NCI-H1105 treated with DMSO at 0.1 percent for 48 hours (cell line): ENCODE measurements at places on chromosomes 7 and 10.

- DNase-seq: peak; percentile 44
Observed at GRCh38 chr7:93245525-93246432, 13.6 kb downstream of the VPS50 start.

DNA sequence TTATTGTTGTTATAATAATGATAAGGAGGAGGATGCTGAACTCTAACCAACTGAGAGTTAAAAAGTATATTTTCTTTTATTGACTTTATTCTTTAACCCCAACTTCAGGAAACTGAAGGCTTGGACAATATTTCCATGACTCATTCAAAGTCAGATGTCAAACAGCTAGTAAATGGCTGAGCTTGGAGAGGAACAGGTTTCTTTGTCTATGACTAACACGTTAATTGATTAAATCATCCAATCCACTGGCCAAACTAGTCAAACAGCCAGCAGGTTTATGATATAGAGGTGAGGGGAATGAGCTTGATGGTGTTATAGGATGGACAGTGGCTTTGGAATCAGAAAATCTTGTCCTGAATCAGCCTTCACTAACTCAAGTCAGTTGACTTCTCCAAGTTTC, 119.1 kb upstream of the WDR11 start:
- DNase-seq: no peak

DNA sequence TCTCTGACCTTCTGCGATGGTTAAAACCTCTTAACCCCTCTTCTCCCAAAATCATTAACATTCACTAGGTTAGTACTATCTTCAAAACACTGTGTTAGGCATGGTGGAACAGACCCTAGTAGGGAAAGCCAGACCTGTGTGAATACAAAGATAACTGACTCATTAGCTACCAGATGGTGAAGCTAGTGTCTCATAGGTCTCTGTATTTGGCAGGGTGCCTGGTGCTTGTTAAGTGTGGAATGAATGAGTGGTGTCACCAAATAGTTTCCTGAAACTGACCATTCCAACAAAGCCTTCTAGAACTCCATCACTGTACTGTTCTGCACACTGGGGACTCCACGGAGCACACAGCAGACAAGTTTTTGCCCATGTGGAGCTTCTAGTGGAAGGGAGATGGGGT, 27.7 kb upstream of the TM9SF3 start:
- DNase-seq: peak; percentile 0

DNA sequence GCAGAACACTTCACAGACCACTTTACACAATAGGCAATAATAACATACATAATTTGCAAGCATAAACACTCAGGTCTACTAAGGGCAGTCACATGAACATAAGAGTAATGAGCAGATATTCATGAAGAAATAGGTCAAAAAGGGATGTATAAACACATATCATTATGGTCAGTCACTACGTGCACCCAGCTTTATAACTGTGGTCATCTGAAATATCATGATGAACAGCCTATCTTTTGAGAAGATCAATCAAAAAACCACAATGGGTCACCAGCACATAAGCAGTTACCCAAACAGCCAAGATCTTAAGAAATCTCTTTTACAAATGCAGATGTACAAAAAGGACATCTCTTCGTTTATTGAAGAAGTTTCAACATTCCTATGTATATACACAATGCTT, 35.5 kb upstream of the DRGX start:
- DNase-seq: no peak

DNA sequence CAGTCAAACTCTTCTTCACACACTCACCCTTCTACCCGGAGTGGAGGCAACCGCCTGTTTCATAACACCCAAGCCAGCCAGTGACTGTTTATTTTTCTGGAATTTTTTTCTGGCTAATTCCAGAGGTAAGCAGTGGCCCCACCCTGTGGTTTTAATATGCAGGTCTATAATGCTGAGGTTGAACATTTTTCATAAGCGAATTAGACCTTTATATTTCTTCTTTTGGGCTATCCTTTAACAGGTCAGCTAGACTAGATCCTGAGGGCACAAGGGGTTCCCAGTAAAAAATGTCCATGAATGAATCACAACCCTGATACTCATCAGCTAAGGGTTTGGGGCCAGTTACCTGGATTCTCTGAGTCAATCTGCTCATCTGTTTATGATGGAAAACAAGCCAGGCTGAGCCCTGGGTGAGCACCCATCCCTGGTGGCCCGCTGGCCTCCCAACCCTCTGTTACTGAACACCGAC, 76.2 kb downstream of the GRB10 start:
- DNase-seq: no peak

- no peak for DNase-seq
Observed at GRCh38 chr10:32308027-32308603, 38.8 kb downstream of the EPC1 start.

DNA sequence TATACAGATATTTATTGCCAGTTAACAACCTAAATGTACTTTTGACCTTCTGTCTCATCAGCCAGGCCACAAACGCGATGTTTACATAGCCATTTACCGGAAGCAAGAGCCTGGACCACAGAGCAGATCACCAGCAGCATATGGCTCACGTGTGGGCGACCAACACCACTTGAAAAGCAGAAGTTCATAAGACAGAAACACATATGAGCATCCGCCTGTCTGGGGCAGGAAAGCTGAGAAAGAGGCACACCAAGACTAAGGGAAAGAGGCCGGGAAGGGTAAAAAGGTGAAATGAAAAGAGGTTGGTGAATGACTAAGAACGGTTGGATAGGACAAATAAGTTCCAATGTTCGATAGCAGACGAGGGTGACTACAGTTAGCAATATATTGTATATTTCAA, 1.3 kb downstream of the ABCB1 start:
- no peak for DNase-seq

GRCh38 chr10:33947544-33947943, 613.1 kb upstream of the NRP1 start:
- no peak for DNase-seq

- DNase-seq: no peak
Observed at GRCh38 chr10:113947184-113948041, 93.0 kb downstream of the NHLRC2 start.

DNA sequence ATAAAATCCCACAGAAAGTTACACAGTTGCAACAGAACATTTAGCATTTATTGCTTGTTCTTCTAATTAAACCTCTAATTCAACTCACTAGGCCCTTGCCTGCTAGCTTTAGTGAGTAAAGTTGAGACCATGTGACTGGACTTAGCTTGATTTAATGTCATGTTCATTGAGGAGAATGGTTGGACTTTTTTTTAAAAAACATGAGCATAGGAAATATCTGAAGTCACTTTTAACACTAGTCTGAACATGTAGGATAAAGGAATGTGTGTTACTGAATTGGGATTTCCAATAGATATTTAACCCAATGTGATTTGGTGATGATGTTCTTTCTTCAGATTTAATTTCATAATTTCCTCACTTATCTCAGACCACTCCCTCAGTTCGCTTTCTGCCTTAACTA, 24.6 kb upstream of the GLCCI1 start:
- no peak for DNase-seq

DNA sequence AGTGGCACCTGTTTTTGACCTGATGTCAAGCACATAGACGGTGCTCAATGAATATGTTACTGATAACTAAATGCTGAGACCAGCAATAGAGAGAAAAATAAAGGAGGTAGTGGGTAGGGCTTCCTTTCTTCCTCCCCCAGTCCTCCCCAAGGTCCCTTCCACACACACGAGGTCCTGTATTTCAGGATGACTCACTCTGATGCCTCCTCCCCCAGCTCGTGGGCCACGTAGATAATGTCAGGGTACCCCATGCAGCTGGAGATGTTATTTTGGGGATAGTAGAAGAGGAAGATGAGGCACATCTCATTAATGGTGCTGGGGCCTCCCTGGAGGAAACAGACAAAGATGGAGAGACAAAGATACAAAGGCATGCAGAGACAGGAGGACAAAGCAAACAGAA, 17.3 kb downstream of the PRSS58 start:
- DNase-seq: no peak

- no peak for DNase-seq
Observed at GRCh38 chr10:11724938-11725776, 17.0 kb upstream of the ECHDC3 start.

GRCh38 chr10:131886237-131886636, 14.6 kb upstream of the PPP2R2D start:
- no peak for DNase-seq

GRCh38 chr10:6464862-6465430, 115.1 kb downstream of the PRKCQ start:
- no peak for DNase-seq

DNA sequence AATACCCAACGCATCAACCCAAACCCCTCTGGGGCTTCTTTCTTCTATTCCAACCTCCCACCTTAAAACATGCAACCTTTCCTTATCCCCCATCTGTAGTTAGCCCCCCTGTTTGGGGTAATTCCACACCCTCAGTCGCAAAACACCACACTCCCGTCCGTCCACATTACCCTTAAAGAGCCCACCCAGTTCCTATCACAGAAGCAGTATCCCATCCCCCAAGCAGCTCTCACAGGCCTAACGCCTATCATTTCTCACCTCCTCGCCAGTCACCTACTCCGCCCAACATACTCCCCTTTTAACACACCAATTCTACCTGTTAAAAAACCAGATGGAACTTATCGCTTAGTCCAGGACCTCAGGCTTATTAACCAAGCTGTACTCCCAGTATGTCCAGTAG, 63.7 kb downstream of the LRRC17 start:
- DNase-seq: no peak

- DNase-seq: no peak
Observed at GRCh38 chr10:25661632-25662031, 272.4 kb upstream of the MYO3A start.

DNA sequence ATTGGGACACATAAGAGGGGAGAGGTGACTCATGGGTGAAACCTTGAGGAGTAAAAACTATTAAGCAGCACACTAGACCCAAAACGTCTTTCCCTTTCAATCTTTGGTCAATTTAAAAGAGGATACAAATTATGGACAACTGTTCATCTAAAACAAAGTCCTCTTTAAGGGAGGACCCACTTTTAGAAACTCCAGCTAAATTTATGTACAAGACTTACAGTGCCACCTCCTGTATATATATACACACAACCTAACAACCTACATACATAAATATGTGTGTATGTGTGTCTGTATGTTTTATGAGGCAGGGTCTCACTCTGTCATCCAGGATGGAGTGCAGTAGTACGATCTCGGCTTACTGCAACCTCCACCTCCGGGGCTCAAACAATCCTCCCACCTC, 18.1 kb upstream of the ZC3HAV1 start:
- DNase-seq: no peak

DNA sequence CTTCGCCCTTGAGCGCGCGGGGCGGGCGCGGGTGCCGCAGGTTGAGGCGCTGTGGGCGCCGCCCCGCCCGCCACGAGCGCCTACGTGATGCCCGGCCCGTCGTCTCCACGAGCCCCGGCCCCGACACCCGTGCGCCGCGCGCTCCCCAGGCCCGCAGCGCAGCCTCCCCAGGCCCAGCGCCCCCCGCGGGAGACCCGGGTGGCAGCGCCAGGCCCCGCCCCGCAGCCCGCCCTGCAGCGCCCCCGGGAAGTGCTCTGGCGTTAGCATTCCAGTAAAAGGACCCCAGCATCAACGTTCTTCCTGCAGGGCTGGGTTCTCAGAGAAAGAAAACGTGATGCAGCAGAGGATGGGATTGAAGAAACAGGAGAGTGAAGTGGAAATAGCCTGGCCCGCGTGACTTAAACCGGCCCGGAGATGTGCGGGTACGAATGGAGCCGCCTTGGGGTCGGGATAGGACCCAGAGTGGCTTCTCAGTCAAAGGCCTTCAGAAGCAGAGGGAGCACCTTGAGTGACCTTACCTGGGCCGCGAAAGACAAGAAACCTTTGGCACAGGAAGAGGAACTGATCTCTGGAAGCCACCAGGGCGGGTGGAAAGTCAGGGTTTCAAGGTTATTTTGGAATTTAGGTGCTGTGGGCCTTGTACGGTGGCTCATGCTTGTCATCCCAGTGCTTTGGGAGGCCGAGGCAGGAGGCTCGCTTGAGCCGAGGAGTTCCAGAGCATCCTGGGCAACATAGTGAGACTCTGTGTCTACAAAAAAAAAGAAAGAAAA, 1.8 kb downstream of the PFKP start:
- no peak for DNase-seq

- no peak for DNase-seq
Observed at GRCh38 chr10:131935260-131935659, 34.5 kb downstream of the PPP2R2D start.

- DNase-seq: no peak
Observed at GRCh38 chr10:4241724-4242345, 456.8 kb upstream of the KLF6 start.

DNA sequence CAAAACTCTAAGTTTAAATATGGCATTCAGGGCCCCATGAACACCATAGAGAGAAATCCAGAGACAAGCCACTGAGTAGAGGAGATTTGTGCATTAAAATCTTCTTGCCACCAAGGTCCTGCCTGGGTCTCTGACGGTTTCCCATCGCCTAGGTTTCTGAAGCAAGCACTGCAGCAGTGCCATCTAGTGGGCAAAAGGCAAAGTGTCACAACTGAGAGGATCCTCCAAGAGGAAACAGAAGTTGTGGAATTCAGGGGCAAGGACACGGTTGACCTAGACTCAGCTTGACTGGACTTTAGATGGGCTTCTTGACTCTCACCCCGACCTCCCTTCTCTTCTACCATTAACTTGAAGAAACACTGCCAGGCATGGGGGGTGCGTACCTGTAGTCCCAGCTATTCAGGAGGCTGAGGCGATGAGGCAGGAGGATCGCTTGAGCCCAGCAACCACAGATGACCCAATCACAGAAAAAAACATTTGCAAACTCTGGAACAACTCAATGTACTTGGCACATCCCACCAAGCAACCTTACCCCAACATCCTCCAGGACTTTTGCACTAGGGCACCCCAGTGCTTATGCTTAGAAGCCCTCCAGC, 604.1 kb downstream of the GALNT17 start:
- peak; percentile 37 for DNase-seq

DNA sequence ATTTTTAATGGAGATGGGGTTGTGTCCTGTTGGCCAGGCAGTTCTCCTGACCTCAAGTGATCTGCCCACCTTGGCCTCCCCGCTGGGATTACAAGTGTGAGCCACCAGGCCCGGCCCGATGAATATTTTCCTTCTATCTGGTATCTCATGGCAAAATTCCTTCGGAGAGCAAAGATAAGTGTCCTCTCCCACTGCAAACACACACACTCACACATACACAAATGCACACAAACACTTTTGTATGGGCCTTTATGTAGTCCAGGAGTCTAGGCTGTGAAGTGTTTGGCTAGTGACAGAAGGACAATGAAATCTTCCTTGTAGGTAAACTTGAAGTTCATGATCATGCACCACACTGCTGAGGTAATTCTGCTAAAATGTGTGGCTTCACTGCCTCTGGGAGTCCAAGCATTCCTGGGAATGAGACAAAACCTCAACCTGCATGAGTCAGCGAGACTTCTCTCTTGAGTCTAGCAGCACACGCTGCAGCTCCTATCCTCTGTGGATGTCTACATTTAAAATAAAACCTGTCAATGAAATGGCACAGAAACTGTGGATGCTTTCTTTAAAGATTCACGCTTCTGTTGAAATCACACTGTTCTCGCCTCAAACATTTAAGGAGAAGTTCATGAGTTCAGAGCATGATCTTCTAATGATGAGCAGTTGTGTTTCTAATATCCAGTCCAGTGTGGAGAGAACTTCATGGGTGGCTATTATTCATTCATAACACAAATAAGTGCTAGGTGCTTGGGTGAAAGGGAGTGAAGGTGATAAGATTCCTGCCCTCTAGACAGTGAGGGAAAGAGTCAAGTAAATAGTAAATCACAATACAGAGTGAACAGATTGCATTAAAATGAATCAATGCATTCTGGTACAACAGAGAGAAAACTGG, 96.5 kb downstream of the NRP1 start:
- DNase-seq: no peak
